Breast epithelium (tissue), 4 donors: ENCODE measurements at places on chromosomes 6 and 20. TPM values are rescaled to one million over a fixed set of nuclear protein-coding genes. Genes with fewer than 3 reads are reported as not detected.

The TRIM40 gene
- 0.33 TPM for total RNA-seq

DNA sequence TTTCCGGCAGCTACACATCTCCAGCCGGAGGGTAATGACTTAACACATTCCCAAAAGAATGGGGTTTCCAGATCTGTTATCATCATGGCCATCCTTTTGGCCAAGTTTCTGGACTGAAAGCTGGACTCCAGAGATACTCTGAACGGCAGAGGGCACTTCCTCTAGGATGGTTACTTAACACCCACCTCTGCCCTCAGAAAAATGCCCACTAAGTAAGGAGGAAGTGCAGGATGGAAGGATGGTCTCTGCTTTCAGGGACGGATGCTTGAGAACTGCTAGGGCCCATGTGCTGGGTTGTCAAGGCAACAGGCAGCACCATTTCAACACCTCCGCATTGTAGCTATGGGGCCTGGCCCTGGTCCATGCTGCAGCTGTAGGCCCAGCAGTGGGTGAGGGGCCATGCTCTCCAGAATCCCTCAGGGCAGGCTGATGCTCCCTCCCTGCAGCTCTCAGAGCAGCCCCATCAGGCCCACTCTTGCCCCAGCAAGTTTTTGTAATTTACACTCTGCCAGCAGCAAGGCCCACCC is 16.5 kb upstream of the TGM3 start:
- no peak for DNase-seq

- DNase-seq, result no peak
Measured at GRCh38 chr20:20201124-20201523, 148.8 kb downstream of the CFAP61 start.

DNA sequence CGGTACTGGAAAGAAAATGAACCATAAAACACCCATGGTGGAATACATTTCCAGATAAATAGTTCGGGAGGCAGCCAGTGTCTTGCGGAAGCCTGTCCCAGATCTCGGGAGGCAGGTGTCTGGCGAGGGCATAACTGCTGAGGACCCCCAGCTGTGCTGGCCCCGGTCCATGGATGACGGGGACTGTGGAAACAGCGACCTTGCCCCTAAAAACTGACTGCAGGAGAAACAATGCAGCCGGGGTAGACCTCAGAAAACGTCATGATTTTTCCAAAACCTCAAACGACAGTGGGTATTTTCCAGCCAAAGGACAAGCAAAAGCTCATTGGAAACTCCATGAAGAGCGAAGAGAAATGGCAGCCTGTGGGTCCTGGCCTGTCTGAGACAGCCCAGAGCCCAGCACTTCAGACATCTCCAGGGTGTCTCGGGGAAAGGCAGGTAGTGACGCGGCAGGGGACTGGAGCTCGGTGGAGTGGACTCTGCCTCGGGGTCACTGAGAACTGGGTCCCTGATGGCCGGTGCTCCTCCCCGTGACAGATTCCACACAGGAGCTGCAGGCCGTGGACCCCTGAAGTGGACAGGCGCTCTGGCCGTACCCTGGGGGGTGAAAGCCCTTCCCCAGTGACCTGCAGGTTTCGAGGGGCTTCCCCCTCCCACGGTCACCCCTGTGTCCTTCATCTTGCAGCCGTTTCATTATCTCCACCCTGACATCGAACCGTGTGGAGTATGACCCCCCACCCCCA is 188.6 kb downstream of the SYNDIG1 start:
- DNase-seq, result no peak

- no peak for DNase-seq
Measured at GRCh38 chr6:75103431-75103830, 102.4 kb downstream of the COL12A1 start.

DNA sequence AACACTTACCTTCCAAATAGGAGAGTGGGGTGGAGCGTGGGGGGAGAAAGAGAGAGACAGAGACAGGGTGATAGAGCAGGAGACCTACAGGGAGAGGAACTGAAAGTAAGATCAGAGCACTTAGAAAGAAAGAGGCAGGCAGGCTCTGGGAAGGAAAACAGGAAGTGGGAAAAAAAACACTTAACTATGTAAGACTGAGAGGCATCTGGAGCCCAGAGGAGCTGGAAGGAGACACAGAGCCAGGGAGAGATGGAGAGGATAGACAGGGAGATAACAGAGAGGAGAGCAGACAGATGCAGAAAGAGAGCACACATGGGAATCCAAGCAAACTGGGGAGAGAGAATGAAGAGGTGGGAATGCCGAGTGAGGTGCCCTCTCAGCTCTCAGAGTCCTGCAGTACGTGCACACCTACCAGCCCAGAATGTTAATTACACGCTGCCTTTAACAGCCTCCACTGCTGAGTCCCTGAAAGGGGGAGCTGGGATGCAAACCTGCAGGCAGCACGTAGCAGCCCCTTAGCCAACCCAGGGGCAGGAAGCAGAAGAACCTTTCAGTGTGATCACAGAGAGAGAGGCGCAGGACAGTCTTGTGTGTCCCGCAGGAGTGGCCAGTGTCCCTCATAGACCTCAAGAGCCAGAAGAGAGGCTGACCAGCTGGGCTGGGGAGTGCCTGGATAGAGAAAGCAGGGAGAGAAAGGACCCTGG is 132.7 kb upstream of the LRFN2 start:
- no peak for DNase-seq

The TTLL9 gene
- 0.98 TPM for total RNA-seq
